ENCODE measurements at places on chromosomes 1 and 21. TPM values are rescaled to one million over a fixed set of nuclear protein-coding genes. Genes with fewer than 3 reads are reported as not detected.

The GBP5 gene
- total RNA-seq, result 17.4 TPM

GRCh38 chr1:40838980-40839942 lies 22.9 kb downstream of the CITED4 start:
- no peak for DNase-seq

The FCER1A gene
- 0.32 TPM for total RNA-seq

DNA sequence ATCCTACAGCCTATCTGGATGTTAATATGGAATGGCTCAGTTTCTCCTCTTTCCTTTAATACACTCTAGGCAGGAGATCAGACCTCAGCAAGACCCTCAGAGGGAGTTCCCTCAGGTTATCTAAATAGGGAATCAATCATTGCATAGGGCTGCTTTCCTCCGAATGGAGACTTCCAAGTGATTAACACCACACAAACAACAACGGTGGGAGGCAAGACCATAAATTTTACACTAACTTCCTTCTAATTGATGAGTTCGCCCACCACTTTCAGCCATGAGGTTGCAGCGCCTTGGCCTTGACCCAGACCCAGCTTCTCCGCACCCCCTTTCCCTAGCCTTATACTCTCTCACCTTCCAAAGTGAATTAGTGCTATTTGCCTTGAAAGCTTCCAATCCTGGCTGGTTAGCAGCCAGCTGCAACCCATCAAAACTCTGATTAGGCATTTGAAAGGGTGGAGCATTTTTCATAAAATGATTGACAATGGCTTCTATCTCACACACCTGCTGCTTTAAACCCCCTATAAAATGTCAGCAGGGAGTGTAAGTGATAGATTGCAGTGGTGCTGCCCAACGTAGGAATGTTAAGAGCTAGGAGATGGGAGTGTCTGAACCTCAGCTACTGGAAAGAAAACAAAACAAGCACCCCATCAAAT lies 534.9 kb upstream of the USP24 start:
- DNase-seq, result no peak

The JAM2 gene
- 25.3 TPM for total RNA-seq

The ENO1 gene
- total RNA-seq, result 1,734 TPM

DNA sequence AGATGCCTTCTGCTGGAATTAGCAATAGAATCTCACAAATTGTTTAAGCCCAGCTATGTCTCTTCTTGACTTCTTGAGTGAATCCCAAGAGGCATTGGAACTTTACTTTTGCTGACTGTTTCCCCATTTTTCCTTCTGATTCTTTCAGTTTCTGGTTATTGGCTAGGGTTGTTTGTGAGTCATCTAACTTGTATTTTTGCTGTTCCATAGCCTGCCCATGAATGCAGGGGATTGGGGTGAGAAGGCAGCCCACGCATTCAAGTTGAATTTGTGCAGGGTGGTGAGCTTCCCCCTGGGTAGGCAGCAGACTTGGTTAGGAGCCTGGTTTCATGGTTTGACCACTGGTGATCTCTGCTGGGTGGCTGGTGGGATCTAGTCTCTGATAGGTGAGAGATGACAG lies 10.4 kb upstream of the KLF17 start:
- DNase-seq, result no peak

GRCh38 chr1:198986442-198986841 lies 347.6 kb downstream of the PTPRC start:
- no peak for DNase-seq

DNA sequence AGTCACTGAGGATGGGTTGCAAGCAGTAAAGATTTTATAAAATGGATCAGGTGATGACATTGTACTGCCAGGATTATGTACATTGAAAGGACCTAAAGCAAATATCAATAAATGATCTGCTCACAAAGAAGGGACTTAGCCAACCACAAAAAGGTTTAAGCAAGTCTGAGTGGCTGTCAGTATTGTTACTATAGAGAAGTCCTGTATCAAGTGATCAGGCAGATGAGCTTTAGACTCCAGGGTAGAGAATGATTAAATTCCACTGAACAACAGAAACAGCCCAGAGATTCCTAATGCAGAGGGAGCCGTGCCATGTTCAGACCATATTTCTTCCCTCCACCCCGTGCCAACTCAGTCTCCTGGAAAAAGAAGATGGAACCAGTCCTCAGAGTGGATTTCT lies 138.9 kb downstream of the SETD4 start:
- DNase-seq, result no peak

DNA sequence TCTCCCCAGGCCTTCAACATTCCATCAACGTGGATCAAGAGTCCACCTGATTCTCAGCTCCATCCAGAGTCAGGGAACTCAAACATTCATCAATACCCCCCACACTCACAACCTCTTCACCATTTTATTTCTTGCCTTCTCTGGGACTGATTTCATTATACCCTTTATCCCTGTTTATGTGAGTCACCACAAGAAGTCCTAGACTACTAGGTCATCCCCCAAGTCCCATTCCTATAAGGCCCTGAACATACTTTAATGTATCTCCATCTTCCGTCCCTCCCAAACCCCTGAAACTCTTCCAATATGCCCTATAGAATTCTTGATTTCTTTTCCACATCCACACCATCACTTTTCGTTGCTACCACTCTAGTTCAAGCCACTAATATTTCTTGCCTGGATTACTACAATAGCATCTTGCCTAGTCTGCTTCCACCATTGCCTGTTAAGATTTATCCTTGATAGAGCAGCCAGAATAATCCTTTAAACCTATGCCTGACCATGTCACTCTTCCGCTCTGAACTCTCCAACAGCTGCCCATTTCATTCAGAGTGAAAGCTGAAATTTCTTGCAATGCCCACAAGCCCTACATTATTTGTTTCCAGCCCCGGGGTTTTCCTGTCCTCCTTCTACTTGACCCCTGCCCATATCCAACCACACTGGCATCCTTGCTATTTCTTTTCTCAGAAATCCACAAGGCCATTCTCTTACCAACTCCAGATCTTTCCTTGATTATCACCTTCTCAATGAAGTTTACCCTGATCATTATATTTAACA lies 9.4 kb upstream of the SAMD13 start:
- DNase-seq, result no peak

All from left lung (tissue), 14 donors.